ENCODE measurements at places on chromosomes 4 and X.
A peak's percentile ranks its signal among the peaks of the same experiment; 100 is the strongest.

- peak; percentile 37 for DNase-seq
These were observed 219.7 kb downstream of the DCLK2 start for GRCh38 chr4:150297861-150298474.

GRCh38 chr4:46648088-46648744, 258.3 kb upstream of the GABRA2 start:
- no peak for DNase-seq

- peak; percentile 59 for DNase-seq
These were observed 13.9 kb upstream of the PRDM8 start for GRCh38 chr4:80183250-80184052.

- DNase-seq: no peak
These were observed 20.2 kb downstream of the PYURF start for GRCh38 chr4:88503344-88503743.

DNA sequence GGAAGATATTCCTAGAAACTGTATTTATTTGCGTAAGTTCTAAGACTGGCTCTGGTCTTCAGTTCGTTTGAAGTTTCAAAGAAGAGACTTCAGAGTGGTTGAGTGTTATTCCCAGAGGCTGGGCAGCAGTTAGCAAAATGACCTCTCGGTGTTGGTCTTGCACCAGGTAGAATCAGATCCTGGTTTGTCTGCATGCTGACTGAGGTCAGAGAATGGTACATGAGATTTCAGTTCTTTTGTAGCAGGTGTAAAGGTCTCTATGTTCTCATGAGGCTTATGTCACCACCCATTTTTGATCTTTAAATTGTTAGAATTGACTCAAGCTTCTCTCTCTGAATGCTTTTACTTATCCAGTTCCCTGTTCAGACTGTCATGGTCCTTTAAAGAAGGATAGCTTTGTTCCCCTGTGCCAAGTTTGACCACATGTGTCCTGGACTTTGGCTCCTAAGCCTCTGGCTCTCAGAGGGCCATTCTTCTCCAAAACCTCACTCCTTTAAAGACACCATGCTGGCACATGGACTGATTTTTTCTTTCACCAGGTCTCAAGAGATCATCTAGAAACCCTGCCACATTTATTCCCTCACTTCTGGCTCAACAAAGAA, 355.8 kb upstream of the BOD1L1 start:
- no peak for DNase-seq

- no peak for DNase-seq
These were observed 98.6 kb upstream of the NR3C2 start for GRCh38 chr4:148540622-148541326.

DNA sequence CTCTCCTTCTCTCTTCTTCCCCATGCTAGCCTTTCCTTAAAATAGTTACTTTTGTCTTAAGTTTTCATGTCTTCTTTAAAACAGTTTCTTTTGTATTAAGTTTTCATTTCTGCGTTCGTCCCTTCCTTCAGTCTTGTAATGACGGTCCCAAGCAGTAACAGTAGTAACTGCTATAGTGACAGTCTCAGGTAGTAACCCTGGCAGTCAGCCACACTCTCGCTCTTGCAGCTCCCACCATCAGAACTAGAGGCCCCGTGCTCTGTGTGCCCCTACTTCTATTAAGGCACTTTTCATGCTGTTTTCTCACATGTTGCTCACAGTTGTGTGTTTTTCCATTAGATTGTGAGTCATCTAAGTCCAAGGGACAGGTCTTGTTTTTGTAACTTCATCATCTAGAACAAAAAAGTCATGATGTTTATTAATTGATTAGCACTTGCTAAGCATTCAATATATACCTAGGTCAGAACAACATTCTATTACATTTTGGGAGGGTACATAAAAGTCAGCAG, 49.3 kb downstream of the C4orf33 start:
- no peak for DNase-seq

DNA sequence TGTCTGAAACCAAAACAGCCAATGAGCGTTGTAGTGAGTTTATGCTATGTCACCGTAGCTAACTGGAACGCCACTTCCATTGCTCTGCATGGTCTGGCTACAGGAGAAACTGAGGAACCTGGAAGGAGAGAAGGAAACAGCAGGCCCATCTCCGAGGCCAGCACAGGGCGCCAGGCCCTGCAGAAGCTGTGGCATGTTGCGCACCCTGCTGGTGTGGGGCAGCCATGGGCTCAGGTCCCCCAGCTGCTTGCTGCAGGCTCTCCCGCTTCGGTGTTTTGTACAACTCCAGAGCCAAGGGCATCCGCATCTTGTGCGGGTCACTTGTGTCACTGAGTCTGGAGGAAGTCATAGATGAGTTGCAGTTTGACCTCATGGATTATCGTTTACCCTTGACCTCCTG, 89.2 kb downstream of the AFAP1 start:
- no peak for DNase-seq

DNA sequence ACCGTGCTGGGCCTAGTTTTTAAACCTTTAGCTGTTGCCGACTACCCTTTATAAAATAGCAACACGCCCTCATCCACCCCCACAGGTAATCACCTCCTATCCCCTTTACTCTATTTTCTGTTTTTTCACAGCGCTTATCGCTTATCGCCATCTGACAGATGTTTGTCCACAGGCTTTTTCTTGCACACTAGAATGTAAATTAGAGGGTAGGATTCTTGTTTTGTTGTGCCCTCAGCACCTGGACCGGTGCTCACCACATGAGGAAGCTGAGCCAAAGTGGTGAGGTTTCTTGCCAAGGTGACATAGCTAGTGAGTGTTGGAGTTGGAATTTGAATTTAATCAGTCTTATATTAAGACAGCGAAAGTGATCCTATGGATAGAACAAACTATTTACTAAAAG, 2.9 kb upstream of the RBBP7 start:
- DNase-seq: no peak

DNA sequence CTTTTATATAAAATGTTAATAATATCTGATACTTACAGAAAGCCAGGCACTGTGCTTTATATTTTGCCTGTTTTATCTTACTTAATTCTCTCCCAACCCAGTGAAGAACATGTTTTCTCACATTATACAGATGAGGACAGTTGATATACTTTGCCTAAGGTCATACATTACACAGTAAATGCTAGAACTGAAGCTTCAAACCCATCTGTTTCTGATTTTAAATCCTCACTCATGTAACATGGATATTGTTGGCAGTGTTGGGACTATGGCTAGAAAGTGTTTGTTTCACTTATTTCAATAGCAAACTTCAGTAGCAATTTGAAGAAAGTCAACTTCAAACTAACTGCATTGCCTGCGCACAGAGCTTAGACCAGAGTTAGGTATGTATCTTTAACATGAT, 57.4 kb downstream of the RAPGEF2 start:
- DNase-seq: no peak

DNA sequence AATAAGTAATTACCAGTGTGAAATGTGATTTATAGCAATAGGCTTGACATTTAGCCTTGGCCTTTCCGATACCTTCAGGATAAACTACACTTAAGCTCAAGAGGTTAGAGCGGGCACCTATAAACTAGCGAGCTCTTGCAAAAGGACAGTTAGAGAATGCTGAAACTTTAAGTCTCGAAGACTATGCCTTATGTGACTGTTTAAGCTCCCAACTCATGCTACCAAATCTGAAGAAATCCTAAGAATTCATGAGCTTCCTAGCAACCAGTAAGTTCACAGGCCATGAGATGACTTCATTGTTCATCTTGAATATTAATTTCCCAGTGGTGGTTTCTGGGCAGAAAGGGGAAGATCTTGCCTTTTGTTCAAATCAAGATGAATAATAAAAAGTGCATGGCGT, 4.7 kb downstream of the STOX2 start:
- no peak for DNase-seq

DNA sequence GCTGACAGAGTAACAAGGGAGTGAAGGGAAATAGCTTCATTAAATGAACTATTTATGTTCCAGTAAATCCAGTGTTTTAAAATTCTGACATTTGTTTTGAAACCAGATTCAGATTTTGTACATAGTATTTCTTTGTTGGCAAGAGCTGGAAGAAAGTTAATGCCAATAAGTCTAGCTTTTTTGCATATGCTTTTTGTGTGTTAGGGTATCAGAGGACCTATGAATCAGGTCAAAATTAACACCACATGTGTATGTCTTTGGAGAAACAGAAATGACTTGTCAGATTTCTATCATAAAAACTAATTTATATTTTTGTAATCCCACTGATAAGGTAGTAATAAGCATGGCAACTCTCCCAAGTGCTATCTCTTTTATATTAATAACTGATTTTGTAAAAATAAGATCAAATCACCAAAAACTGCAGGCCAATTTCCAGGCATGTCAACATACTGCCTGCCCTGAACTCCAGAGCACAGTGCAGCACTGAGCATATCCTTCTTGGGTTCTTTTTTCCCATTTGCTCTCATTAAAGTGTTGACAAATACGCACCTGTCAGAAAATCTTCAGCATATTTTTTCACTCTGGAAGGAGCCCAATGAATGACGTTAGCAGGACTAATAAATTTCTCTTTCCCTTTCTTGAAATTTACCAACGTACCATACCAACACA, 65.5 kb downstream of the SH3RF1 start:
- no peak for DNase-seq

- no peak for DNase-seq
These were observed 59.2 kb upstream of the PARM1 start for GRCh38 chr4:74873545-74874301.

DNA sequence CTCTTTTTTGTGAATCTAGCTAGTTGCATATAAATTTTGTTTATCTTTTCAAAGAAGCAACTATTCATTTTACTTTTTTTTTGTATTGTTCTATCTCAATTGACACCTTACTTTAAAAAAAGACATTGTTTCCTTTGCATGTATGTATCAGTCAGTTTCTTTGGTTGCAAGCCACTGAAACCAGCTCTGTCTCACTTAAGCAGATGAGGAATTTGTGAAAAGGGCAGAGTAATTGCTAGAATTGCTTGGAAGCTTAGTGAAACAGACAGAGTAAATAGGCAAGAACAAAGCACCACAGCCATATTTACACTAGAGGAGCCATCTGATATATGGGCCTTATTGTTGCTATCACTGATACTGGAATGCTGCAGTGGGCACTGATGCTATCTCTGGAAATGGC, 231.4 kb upstream of the KLF8 start:
- no peak for DNase-seq

All from activated CD4-positive, alpha-beta memory T cell treated with anti-CD3 and anti-CD28 coated beads, Interleukin-2, amount 10 ng/mL, durations not matched to agents 7 days and 5 days (primary cell).